ENCODE measurements at places on chromosomes 5 and 9.

GRCh38 chr9:104923289-104923688, 4.7 kb downstream of the ABCA1 start:
- no peaks in the 10 kb centered on the region for H3K36me3 ChIP-seq
- H3K27me3 ChIP-seq: no peaks in the 10 kb centered on the region
- peaks cover 20% of the 10 kb centered on the region for H3K4me1 ChIP-seq
- H3K4me3 ChIP-seq: no peak overlapping the region
- DNase-seq: no peak

- H3K27me3 ChIP-seq: no peaks in the 10 kb centered on the region
- H3K4me1 ChIP-seq: no peaks in the 10 kb centered on the region
- peak; percentile 57 for DNase-seq
- no peak overlapping the region for H3K27ac ChIP-seq
Measured at GRCh38 chr5:80275347-80275746, 19.5 kb upstream of the SERINC5 start.

GRCh38 chr9:14395317-14396082, 81.6 kb upstream of the NFIB start:
- no peaks in the 10 kb centered on the region for H3K4me1 ChIP-seq
- H3K27ac ChIP-seq: no peak overlapping the region
- no peaks in the 10 kb centered on the region for H3K27me3 ChIP-seq
- DNase-seq: no peak
- no peak overlapping the region for H3K4me3 ChIP-seq

- peak; percentile 6 for DNase-seq
- H3K4me1 ChIP-seq: peaks cover 14% of the 10 kb centered on the region
- H3K27ac ChIP-seq: peak overlapping the region; percentile 77
- H3K27me3 ChIP-seq: no peaks in the 10 kb centered on the region
- peaks cover 10% of the 10 kb centered on the region for H3K36me3 ChIP-seq
- peak overlapping the region; percentile 67 for H3K4me3 ChIP-seq
Measured at GRCh38 chr5:131163276-131164119, 1.6 kb downstream of the HINT1 start.

- no peak overlapping the region for H3K4me3 ChIP-seq
- no peak overlapping the region for H3K27ac ChIP-seq
- H3K27me3 ChIP-seq: no peaks in the 10 kb centered on the region
- no peaks in the 10 kb centered on the region for H3K36me3 ChIP-seq
- DNase-seq: no peak
Measured at GRCh38 chr5:83922699-83923098, 202.0 kb upstream of the HAPLN1 start.

GRCh38 chr5:31270396-31270795, 76.9 kb downstream of the CDH6 start:
- peaks cover 21% of the 10 kb centered on the region for H3K4me1 ChIP-seq
- no peaks in the 10 kb centered on the region for H3K27me3 ChIP-seq
- H3K4me3 ChIP-seq: no peak overlapping the region

All from neural progenitor cell (in vitro differentiated cells).